ENCODE measurements at places on chromosomes 7 and 10.

GRCh38 chr10:96719850-96720421 lies 378 bp downstream of the PIK3AP1 start:
- peak; percentile 5 for DNase-seq

DNA sequence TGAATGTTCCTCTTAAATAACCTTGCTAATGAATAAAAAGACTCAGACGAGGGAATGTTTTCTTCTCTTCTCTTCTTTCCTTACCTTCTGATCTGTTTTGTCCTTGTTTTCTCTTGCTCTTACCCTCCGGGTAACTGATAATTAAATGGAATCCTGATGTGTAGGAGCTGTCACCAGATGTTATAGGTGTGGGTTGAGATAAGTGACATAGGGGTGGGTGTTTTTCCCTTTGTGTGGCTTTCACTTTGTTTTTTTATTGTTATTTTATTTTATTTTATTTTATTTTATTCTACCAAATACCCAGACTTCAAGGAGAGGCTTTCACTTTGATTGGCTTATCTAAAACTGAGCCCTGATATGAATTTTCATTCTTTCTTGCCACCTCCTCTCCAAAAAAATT lies 25.5 kb downstream of the ANLN start:
- no peak for DNase-seq

- no peak for DNase-seq
Measured at GRCh38 chr10:44581996-44582395, 197.1 kb upstream of the CXCL12 start.

DNA sequence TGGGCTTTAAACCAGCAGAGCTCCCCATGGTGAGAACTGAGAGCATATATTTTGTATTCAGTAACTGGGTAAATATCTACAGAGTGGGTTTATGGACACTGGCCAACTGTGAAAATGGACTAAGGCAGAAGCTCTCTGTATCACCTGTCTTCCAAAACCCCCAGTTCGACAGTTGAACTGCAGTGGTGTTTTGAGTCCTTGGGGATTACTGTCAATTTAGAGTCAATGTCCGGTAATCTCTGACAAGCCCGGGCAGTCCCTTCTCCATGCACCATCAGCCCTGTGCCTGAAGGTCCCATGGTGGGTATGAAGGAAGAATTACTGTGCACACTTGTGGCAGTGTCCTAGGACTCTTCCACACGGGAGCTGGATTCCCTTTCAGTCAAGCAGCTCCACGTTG lies 235.0 kb downstream of the CCSER2 start:
- no peak for DNase-seq

DNA sequence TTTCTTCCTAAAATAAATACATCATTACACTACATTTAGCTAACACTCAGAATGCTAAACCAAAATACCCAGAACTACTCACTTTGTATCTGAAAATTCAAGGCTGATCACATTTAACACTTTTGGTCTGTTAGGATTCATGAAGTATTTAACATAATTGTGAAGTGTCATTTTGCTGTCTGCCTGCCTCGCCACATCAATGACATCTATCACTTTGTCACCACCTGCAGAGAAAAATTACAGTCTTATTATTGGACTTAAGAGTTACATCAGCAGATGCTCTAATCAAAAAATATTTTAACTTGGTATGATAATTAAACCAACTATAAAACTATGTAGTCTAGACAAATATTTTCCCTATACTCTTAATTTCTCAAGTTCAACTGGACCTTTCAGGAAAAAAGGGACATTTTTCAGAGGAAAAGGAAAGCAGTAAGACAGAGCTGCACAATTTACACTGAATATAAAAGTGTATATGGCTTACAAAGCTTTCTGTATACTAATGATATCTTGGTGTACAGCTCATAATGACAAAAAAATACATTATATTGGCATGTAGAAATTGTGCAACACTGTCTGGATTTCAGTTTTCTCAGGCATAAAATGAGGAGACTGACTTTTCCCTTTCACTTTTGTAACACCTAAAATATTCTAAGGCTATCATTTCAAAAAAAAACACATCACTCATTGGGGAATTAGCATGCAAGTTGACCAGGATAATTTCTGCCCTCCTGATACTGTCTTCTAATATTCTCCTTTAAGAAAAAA lies 49.2 kb downstream of the KDM7A start:
- DNase-seq = no peak

DNA sequence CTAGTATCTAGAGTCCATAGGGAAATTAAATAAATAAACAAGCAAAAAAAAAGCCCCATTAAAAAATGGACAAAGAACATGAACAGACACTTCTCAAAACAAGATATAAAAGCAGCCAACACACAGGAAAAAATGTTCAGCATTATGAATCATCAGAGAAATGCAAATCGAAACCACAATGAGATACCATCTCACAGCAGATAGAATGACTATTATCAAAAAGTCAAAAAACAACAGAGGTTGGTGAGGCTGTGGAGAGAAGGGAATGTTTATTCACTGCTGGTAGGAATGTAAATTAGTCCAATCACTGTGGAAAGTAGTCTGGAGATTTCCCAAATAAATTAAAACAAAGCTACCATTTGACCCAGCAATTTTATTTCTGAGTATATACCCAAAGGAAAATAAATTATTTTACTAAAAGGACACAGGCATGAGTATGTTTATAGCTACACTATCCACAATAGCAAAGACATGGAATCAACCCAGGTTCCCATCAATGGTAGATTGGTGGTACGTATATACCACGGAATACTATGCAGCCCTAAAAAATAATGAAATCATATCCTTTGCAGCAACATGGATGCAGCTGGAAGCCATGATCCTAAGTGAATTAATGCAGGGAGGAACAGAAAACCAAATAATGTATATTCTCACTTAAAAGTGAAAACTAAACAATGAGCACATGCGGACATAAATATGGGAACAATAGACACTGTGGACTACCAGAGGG lies 366.5 kb upstream of the SEMA3C start:
- DNase-seq = no peak

DNA sequence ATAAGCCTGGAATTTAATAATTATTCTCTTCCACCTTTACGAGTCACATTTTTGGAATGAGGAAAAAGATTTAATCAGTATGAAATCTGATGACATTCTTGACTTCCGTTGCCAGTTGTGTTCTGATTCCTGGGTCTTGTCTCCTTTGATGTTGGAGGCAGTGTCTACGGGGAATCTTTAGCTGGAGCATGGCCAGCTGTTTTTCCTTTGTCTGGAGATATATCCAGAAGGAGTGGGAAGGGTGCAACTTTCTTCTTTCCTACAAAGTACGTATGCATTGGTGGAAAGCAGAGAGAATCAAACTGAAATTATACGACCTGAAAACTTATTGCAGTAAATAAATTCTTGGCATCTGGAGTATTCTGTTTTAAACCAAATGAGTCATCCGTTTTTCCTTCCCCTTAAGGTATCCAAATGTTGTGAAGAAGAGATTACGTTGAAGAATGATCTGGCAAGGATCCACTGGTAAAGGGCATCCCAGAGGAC lies 6.9 kb upstream of the GNG11 start:
- no peak for DNase-seq

- DNase-seq = no peak
Measured at GRCh38 chr10:11381023-11381422, 230.4 kb downstream of the USP6NL start.

DNA sequence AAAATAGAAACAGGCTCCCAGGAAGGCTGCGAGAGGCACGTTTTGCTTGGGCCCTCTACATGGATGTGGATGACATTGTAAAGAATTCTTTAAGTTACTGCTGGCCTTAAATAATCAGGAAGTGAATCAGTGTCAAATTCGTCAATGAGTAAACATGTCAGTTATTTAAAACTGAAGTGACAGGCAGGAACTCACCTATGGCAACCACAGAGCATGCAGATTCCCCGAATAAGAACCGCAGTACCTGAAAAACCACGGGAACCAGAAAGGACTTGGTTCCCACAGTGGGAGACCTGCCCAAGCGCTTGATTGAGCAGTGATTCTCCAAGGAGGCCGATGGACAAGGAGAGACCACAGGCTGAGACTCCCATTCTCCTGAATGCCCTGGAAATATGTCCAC lies 351.2 kb upstream of the AKR1E2 start:
- DNase-seq = no peak

DNA sequence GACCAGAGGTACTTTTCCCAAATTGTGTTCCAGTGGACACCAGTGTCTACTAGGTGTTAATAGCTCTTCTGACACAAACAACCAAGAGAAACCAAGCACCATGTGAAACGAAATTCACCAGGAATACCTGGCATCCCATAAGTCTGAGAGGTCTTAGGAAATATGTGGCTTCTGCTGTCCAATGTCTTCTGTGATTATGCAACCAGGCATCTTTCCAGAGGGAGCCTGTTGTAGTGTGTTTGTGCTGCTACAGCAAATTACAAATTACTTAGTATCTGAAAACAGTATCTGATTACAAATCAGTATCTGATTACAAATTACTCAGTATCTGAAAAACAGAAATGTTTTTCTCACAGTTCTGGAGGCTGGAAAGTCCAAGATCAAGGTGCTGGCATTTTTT lies 133.6 kb upstream of the NPVF start:
- DNase-seq = no peak

Measured in effector memory CD4-positive, alpha-beta T cell (primary cell).